D341Med (cell line): ENCODE measurements at places on chromosomes 5 and 9.
A peak's percentile ranks its signal among the peaks of the same experiment; 100 is the strongest.

GRCh38 chr5:1278656-1279442 is 16.0 kb downstream of the TERT start:
- no peak for DNase-seq

GRCh38 chr5:168472329-168472728 is 13.9 kb upstream of the RARS1 start:
- no peak for DNase-seq

GRCh38 chr9:98228392-98229089 is 26.9 kb downstream of the TBC1D2 start:
- no peak for DNase-seq

DNA sequence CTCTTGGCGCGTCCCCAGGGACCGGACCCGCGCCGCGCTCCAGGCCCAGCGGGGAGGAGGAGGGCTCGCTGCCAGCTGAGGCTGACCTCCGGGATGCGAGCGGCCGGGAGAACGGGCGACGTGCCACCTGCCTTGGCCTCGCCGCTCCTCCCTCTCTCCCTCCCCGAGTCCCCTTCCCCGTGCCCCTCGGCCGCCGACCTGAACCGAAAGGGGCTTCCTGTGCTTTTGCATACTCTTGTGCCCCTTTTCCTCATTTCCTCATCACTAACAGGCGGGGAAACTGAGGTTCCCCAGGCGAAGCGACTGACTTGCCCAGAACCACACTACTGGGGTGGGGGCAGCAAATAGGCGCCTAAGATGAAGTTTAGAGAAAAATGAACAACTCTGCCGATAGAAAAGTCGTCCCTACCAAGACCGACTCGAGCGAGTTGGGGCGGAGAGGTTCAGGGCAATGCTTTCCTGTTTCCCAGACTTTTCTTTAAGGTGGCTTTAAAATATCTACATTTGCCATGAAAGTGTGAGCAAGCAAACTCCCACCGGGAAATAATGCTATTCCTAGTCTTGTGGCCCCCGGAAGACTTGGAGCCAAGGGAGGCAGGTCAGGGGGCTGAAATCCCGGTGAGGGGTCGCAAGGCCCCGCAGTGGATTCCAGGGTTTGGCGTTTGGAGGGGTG is 580 bp upstream of the DUSP1 start:
- DNase-seq: no peak

GRCh38 chr5:152086668-152087067 is 162.0 kb upstream of the GLRA1 start:
- DNase-seq: peak; percentile 42

GRCh38 chr5:169906745-169907649 is 73.3 kb downstream of the INSYN2B start:
- DNase-seq: no peak

GRCh38 chr5:41598011-41598410 is 87.6 kb upstream of the PLCXD3 start:
- no peak for DNase-seq

- DNase-seq: no peak
These were observed 4.9 kb upstream of the IL4 start for GRCh38 chr5:132668706-132669454.

- DNase-seq: peak; percentile 46
These were observed 181.2 kb downstream of the MACROH2A1 start for GRCh38 chr5:135217669-135218485.
